Erythroblast (primary cell): ENCODE measurements at places on chromosomes 7 and 10.

- peak; percentile 15 for DNase-seq
Observed at GRCh38 chr10:47403446-47404318, 19.6 kb upstream of the ZNF488 start.

DNA sequence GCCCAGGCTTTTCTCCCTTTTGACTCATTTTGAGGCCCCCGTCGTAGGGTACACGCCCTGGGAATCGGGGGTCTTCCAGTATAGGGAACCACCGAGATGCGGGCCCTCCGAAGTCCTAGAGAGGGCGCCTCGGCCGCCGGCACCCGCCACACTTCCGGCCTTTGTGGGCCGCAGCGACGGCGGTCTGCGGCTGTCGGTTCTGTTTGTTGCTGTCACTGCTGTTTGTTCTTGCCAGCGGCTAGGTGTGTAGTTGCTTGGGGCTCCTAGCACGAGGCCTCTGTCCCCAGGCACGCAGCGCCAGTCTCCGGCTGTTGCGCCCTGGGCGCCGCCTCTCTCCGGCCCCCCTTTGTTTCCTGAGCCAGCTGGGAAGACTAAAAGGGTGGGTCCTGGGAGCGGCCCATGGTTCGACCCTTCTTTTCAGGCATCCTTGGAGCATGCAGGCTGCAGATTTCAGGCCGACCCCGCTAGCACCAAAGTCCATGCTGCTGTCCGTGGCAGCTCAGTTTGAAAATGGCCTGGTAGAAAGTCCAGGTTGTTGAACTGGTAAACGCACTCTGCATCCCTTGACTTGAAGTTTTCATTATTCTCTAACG is 17.8 kb upstream of the ZKSCAN1 start:
- DNase-seq: peak; percentile 67

DNA sequence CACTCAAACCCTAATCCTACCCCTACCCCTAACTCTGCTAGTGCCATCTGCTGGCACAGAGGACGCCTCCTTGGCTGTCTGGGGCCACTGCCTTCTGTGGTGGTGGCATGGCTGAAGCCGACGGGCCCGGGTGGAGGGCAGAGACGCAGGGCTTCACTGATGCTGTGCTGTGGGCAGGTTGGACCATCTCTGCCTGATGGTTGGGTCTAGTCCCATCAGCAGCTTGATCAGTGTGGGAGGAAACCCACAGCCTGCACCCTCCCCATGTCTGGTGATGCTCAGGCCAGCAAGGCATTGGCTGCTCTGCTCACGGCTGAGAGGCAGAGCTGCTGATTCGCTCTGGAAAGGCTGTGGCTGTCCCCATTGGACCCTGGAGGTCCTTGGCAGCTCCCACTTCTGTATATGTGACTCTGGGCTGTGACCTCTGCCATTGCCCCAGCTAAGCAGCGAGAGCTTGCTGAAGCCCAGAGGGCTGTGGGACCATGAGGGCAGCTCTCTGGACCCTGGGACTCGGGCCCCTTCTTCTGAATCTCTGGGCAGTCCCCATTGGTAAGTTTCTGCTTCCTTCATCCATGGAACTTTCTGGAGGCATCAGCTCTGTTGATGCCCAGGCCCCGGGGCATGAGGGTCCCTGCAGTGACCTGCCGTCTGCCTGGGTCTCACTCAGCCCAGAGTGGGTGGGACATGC is at the start of gene SCART1:
Gene SCART1 (plus strand): TSS at position 430 of the 688 bp plus-strand sequence. CDS start 53 bp downstream, at position 483.
- DNase-seq: no peak

GRCh38 chr10:69697006-69697405 is 67.0 kb downstream of the FAM241B start:
- DNase-seq: no peak

DNA sequence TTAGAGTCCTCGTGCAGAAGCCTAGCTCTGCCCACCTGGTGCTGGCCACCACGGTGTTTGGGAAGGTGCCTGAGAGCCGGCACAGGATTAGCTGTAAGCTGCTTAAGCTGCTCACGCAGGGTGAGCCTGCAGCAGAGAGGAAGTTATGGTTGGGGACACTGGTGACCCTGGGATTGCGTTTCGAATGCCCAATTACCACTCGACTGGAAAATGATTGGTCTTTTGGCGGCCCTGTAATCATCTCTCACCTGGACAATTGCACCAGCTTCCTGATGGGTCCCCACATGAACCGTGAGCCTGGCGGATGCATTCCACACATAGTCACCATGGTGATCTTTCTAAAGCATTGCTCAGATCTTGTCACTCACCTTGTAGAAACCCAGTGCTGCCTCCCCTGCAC is 442.3 kb upstream of the ZMIZ1 start:
- DNase-seq: no peak

- DNase-seq: no peak
Observed at GRCh38 chr7:36884910-36885309, 160.6 kb upstream of the AOAH start.

GRCh38 chr7:2646680-2647571 is 15.1 kb downstream of the TTYH3 start:
- DNase-seq: no peak

DNA sequence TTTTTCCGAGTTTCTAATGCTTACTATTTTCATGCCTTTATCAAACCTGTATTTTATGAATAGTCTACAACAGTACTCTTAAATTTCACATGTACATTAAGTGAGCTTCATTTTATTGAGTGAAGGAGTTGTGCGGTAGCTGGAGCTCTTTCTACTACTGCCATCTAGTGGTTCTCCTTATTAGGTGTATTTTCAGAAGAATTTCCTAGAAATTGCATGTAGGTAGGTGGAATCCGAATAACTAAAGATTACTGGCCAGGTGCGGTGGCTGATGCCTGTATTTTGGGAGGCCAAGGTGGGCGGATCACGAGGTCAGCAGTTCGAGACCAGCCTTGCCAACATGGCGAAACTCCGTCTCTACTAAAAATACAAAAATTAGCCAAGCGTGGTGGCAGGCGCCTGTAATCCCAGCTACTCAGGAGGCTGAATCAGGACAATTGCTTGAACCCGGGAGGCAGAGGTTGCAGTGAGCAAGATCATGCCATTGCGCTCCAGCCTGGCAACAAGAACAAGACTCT is 38.3 kb downstream of the LRRC72 start:
- peak; percentile 70 for DNase-seq

DNA sequence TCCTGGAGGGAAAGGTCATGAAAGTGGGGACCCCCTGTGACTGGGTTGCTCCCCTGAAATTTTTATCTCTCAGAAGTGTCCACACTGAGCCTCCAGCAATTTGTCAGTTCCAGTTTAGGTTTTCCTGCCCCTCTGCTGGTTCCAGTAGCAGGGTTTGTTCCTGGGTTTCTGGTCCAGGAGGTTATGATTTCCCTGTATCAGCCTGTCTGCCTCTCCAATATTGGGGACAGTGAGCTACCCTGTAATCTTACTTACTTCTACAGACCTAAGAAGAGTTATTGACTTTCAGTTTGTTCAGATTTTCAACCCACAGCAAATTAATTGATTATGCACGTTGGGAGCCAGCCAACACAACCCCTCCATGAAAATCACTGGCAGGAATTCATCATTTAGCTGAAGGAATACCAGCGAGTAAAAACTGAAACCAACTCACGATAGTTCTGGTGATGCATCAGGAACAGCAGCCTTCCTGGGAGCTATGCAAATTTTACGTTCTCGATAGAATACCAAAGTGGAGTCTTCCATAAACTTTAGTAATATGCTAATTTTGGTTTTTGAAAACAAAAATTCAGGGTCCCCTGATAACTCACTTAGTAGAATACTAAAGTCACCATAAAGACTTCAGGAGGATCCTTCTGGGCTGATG is 31.3 kb upstream of the IL15RA start:
- no peak for DNase-seq

DNA sequence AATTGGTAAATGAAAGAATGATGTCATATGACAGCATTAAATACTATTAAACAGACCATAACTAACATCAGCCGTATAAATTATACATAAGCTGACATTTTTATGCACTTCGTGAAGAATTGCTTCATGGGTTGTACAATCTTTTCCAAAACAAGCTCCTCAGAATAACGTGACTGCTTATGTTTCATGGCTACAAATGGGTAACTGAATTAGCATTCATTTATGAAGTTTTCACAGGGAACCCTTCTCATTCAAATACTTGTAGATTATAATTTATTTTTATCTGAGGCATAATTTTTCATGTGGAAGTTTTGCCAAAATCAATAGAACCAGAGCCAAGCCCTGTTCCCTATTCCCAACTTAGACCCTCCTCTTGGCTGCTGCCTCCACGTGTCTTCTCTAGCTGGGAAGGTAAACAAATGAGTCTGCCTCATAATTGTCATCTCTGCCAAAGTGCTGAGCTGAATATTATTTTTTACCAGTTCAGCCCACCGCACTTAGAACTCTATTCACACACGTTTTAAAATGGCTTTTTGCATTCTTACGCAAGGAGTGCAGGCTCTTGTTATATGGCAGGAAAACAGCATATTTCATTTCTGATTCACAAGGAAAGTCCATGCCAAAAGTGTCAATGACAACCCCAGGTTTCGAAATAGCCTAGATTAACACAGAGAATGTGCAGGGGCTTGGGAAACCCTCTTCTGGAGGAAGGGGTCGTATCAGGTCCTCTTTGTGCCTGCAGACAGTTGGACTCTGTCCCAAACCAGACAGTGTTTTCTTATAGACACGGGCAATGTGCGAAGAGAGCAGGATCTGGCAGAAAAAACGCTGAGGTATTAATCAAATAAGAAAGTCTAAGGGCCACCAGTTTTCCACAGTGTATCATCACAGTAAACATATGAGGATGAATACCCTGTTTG is 370.7 kb upstream of the MGMT start:
- DNase-seq: no peak
